GF-D8 (cell line): ENCODE measurements at places on chromosomes 5 and 9.
A peak's percentile ranks its signal among the peaks of the same experiment; 100 is the strongest.

GRCh38 chr5:72271702-72272101, 48.3 kb downstream of the MRPS27 start:
- DNase-seq: no peak

DNA sequence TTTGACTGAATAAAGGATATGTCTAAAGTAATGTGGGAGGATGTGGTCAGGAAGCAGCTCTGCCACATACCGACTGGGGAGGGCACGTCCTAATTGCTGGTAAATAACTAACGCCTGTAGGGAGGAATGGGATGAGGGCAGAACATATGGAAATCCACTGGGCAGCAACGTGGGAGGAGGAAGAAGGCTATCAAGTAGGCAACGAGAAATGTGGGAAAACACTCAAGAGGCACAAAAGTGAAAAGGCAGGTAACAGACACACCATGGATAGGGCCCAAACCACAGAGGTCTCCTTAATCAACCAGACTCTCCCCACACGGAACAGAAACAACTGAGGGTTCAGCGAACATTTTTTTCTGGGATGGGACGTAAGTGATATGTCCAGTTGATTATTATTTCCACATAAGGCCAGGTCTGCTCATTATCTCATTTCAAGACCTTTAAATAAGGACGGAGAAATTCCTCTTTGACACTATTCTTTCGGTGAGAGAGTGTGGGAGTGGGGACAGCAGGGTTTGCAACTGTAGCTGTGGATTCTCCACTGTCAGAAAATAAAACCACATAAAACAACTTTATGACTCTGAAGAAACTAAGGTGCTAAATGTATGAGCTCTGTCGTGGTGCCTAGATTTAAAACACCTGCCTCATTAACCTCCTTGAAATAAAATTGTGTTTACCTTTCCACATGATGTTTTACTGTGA, 17.0 kb downstream of the IARS1 start:
- DNase-seq: peak; percentile 39

DNA sequence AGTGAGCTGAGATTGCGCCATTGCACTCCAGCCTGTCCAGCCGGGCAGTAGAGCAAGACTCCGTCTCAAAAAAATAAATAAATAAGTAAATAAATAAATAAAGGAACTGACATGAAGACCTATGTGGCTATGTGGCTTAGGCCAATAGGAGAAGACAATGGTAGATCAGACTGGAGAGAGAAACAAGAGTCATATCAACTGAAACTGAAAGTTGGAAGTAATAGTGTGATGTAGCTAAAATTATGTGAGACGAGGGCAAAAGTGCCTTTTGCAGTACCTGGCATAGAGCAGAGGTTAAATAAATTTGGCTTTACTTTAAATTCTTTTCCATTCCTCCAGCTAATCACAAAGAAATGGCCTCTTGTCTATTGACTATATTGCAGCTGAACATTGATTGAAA, 7.3 kb downstream of the FBP2 start:
- no peak for DNase-seq

DNA sequence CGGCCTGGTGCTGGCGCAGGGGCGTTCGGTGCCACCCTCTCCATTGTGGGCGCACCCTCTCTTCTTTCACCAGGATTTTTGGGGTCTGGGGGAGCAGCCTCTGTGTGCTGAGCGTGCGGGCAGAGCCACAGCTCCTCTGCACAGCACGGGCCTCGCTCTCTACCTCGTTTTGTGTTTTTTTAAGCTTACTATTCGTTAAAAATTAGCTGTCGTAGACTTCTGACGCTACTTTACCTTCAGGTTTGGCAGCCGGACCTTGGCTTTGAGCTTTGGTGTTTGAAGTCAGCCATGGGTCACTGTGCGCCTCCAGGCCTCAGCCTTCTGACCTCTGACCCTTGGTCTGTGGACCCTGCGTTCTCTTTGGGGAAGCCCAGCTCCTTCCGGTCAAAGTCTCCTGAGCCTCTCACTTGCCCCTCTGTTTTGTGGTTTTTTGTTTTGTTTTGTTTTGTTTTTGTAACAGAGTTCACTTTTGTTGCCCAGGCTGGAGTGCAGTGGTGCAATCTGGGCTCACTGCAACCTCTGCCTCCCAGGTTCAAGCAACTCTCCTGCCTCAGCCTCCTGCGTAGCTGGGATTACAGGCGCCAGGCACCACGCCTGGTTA, 88.2 kb upstream of the CACNA1B start:
- DNase-seq: no peak

DNA sequence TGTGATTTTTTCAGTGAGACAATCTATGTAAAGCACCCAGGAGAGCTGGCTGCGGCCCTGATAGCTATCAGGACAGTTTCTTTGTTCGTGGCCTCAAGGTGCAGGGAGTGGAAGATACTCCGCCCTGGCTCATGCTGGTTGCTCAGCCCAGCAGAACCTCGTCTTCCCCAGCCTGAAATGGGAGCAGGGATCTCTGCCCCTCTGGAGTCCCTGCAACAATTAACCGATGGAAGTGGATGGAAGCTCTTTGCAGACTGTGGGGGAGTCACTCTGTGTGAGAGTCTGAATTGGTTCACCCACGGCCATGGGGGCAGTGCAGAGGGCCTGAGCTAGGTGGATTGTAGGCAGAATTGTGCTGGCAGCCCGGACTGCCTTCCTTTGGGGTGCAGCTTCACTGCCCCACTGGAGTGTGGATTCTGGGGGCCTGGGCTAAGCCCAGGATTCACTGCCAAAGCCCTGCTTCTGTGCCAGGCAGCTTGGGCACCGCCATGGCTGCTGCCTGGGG, 2.8 kb downstream of the AIF1L start:
- no peak for DNase-seq

DNA sequence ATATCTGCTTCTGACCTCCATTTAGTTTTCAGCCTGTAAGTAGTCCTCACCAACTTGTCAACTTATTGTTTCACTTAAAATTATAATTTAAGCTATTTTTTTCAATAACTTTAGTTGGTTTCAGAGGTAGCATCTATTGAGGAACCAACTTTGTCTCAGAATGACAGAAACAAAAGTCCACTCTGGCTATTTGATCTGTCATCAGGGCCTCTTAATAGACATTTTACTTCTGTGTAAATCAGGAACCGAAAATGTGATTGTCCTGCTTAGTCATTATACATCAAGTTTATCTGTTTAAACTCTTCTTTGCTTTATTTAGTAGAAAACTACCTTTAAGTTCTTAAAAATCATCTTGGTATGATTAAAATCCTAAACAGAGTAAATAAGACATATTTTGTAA, 820.8 kb upstream of the EDIL3 start:
- DNase-seq: no peak
